ENCODE measurements at places on chromosomes 1 and 21.

DNA sequence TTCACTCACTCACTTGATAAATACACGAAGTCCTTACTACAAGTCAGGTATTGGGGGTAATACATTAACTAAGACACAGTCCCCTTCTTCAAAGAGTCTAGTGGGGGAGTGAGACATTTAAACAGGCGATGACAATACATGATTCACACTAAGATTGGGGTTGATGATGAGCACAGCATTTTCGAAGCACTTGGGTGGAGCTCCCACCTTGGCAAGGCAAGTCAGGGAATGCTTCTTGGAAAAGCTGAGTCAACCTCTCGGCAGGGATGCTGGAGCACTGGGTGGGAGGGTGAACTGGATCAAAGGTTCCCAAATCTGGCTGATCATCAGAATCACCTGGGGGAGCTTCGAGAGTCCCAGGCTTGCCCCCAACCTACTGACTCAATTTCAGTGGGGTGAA lies 57.9 kb upstream of the ENAH start:
- no peak for DNase-seq

- DNase-seq = no peak
Observed at GRCh38 chr1:1910651-1911331, 4.3 kb upstream of the CALML6 start.

- no peak for DNase-seq
Observed at GRCh38 chr1:112703706-112704105, 3.2 kb downstream of the RHOC start.

GRCh38 chr1:36366091-36366661 lies 19.5 kb downstream of the STK40 start:
- DNase-seq = peak; percentile 71

- no peak for DNase-seq
Observed at GRCh38 chr1:224273641-224274040, 56.3 kb downstream of the NVL start.

DNA sequence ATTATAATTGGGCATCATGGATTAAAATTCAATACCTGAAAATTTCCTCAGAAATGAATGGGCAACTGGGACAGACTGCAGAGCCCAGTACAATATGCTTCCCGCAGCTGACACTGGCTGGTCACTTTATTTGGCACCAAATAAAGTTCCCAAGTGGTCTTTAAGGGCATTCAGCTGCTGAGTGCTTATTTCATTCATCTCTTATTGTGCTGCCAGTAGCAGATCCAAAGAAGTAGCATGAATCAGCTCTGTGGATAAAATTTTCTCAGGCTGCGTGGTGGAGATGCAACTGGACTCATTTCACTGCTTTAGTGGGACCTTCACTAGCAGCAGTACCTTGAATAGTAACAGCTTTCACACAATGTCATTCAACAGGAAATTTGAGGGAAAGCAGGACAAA lies 226.3 kb upstream of the ADGRL2 start:
- DNase-seq = no peak

GRCh38 chr1:43019226-43019625 lies 60.6 kb upstream of the SLC2A1 start:
- no peak for DNase-seq

DNA sequence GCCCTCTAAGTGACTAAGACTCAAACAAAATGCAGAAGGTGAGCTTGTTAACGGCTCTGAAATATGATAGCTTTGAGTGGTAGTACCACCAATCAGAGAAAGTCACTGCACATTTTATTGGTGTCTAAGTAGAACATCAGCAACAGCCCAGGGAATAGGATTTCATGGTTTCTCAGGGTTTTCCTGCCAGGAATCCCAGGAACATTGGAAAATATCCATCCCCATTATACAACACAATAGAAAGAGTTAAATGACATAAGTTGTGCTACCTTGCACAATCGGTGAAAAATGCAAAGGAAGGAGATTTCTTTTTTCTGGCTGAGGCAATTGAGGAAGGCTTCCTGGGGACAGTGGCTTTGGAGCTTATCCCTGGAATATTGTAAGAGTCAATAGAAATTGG lies 283.1 kb downstream of the HLX start:
- no peak for DNase-seq

DNA sequence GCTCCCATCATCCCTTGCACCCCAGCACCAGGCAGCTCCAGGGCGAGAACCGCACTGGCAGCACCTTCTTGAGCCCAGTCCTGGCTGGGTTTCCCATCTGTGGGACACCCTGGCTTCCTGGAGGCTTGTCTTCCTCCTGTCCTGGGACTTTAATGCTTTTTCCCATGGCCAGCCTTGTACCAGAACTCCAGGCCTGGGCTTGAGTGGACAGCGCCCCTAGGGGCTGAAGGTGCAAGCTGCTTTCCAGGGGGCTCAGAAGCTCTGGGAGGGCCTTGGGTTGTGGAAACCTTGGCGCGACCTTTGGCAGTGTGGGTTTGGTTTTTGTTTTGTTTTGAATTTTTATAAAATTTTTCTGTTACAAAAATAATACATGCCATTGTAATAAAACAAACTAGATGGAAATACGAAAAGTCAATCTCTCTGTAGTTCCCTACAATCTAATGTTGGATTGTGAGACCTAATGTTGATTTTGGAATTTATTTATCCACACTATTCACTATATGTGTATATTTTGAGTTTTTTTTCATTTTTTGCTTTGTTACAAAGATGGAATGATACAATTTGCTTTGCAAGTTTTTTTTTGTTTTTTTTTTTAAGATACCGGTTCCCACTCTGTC lies 33.8 kb upstream of the RPL11 start:
- DNase-seq = peak; percentile 72

DNA sequence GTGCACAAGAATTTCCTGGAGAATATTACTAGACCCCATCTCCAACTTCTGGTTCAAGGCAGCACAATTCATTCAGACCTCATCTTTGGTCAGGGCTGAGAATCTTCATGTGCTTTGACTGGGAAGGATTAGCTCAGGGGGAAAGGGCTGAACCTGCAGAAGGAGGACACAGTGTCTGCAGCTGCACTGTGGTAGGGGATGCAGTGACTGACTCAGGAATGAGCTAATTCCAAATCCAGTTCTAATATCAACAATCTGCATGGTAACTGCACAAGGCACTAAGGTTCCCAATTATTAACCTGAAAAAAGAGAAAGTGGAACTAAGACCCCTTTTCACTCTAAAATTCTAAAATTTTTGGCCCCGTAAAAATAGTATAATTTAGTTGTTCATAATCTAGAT lies 31.6 kb downstream of the TTLL7 start:
- DNase-seq = no peak

DNA sequence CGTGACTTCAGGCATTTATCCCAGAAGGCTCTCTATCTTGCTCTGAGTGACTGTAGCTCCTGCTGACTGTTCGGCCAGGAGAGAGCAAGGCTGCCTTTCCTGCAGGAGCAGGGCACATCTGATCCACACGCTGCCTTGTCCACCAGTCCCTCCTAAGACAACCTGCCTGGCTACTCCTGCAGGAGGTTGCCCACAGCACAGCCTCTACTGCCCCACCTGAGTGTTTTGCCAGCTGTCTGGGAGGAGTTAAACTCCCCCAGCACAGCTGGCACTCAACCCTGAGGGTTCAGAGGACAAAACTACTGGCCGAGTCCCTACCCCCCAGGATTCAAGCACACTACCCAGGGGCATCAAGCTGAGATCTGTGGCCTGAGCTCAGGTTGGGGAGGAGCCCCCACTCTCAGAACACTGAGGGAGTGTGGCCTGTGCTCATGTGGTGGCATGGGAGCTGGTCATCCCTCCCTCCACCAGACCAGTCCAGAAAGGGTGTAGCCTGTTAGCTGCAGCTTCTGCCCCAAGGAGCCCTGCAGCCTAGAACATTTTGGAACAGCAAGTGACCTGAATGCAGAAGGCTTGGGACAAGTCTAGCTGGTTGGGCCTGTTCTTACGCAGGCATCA lies 237.3 kb downstream of the SLC44A5 start:
- no peak for DNase-seq

GRCh38 chr1:11377001-11377583 lies 101.9 kb upstream of the DISP3 start:
- DNase-seq = no peak

DNA sequence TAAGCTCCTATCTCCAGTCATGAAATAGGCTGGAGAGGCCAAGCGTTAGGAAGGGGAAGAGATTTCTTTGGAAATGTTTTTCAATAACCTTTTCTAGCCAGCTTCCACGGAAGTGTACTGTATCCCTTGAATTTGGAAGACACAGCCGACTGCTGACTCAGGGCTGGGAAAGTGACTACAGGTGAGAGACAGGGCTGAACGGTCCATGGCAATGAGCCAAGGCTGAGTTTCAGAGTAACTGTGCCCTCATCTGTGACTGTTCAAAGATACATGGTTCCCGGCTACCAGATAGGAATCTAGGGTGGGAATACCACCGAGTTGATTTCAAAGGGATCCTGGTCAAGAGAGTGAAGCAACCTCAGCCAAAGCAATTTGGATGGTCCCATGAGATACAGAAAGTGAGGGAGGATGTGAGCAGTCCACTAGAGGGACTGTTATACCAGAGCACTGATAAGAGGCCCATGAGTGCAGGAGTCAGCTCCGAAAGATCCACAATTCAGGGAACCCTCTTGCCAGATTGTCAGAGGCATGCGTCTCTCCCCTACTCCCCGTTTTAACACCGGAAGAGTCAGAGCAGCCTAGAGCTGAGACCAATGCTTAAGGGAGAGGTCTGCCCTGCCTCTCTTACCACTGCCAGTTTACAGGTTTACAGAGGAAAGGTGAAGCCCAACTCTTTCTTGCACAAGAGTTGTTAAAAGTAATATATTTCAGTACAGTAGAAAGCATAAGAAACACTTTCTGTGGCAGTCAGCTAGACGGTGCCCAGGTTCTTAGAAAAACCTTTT lies 3.2 kb upstream of the KRTAP19-8 start:
- no peak for DNase-seq

DNA sequence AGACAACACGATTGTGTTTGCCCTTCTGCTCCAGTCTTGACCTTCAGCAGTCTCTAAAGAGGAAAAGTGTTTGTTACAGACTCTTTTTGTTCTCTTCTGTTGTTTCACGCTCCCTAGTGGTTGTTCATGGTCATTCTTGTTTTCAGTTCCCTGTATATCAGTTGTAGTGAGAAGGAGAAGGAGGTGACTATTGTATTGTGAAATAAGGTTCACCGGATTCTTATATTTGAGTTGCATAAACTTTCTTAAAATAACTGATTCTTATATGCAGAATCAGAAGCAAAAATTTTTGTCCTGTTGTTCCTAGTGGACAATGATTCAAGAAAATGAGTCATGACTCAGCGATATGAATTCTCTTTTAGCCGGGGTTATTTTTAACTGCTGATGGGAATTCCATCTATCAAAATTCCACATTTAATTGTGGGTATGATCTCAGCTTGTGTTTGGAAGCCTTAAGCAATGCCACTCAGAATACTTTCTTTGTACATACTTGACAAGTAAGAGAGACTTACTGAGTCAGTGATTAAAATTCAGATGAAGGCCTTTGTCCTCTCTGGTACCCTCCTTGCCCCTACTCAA lies 152.2 kb downstream of the CLEC20A start:
- DNase-seq = no peak

DNA sequence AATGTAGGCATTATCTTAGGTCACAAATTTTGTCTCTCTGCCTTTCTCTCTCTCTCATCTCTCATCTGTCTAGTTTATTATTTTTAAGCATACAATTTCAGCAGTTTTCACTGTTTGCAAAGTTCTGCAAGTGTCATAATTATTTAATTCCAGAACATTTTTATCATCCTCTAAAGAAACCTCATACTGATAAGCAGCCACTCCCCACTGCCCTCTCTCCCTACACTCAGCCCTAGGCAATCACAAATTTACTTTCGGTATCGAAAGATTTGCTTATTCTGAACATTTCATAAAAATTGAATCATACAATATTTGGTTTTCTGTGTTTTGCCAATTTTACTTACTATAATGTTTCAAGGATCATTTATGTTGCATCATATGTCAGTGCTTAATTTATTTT lies 16.6 kb downstream of the OR6Y1 start:
- no peak for DNase-seq

DNA sequence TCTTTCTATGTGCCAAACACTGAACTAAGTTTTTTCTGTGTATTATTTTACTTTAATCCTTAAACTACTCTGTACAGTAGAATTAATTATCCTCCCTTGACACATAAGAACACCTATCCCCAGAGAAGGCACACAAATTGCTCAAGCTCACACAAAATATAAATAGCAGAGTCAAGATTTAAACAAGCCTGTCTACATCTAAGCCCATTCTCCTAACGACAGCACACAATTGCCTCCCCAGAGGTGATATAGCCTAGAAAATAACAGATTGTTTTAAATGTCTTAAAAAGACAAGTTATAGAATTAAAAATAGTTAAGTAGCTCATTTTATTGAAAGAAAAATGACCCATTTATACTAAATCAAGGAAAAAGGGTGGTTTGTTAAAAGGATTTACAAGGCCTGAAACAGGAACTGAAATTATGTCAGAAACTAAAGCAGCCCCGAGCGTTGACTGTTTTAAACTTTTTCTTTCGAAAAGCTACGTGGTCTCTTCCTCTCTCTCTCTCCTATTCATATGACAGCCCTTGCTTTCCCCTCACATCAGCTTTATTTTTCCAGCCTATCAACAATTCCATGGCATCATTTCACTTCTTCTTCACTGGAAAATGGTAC lies 30.5 kb downstream of the TNFSF18 start:
- no peak for DNase-seq

DNA sequence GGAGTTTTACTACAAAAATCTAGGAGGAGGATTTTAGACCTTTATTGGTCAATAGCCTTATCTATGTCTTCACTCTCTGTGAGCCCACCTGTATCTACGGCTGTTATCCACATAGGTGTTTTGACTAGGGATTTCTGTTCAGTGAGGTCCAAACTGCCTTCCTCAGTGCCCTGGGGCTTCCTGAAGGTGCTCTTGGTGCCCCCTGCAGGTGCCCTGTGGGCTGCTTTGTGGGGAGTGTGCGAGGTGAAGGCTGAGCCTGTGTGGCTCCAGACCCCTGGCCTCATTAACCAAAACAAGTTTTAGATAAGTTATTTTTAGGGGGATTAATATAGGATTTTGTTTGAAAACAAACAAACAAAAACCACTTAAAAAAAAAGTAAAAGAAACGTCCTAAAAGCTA lies 122.5 kb downstream of the KIF26B start:
- no peak for DNase-seq

DNA sequence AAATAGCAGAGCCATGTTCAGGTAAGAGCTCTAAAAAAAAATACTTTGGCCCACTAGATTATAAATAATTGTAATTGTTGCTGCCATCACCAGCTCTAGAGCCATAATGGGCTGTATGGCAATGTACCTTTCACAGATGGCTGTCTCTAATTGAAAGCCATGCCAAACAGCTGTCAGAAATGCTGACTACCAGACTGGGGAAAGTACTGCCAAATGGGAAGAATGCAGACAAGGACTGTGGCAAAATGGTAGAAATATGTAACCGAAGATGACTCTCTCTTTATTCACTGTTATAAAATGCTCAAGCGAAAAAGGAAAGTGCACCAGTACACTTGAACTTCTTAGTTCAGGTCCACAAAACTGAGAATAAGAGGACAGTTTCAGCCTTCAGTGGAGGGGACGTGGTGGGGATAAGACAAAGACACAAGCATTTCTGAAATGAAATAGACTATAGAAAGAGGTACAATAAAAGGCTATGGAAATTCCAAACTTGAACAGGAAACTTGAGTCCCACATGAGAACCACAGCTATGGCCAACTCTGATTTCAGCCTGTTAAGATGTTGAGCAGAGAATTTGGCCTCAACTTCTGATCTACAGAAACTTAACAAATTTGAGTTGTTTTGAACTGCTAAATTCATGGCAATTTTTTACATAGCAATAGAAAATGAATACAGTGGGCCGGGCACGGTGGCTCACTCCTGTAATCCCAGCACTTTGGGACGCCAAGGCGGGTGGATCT lies 46.5 kb upstream of the LPGAT1 start:
- DNase-seq = no peak

All from activated CD8-positive, alpha-beta memory T cell treated with anti-CD3 and anti-CD28 coated beads for 24 hours (primary cell).